ENCODE measurements at places on chromosomes 1 and 21.

DNA sequence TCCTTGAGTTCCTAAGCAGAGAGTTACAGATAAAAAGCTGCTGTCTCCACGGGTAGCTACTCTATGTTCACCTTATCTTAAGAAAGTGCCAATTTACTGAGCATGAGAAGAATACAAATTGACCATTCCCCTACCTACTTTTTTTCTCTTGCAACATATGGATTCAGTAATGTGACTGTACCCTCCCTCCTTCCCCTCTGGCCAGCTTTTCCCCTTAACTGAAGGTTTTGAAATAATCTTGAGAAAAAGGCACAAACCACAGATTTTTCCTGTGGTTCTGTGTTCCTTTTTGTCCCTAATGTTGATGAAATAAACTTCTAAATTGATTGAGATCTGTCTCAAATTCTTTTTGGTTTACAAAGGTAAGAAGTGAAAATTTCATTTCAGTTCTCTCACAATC, 2.6 kb upstream of the CD2 start:
- DNase-seq: no peak

DNA sequence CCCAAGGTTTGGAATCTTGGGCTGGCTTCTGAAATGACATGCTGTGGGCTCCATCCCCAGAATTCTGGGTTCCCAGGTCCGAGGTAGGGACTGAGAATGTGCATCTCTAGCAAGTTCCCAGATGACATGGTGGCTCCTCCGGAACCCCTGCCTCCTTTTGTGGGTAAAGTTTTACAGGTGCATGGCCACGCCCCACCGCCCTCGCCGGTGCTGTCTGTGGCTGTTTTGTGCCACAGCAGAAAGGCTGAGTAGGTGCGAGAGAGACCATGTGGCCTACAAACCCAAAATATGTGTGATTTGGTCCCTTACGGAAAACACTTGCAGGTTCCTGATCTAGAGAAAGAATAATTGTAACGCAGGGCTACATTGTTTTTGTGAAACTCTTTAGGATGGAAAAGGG, 30.9 kb downstream of the SKI start:
- peak; percentile 38 for DNase-seq

- no peak for DNase-seq
These were observed 75.8 kb downstream of the PGBD5 start for GRCh38 chr1:230350208-230350921.

GRCh38 chr1:24190983-24191461, 3.9 kb upstream of the IFNLR1 start:
- DNase-seq: no peak

DNA sequence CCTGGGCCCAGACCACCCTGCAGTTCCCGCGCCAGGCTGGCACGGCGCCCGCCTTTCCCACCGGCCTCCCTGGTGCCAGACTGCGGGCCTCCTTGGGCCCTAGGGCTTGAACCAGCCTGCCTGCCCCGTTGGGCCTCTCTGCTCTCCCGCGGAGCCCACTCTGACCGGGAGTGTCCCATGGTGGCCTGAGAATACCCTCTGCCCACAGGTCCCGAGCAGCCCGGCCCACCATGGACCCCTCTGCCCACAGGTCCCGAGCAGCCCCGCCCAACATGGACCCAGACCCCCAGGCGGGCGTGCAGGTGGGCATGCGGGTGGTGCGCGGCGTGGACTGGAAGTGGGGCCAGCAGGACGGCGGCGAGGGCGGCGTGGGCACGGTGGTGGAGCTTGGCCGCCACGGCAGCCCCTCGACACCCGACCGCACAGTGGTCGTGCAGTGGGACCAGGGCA, 7.9 kb downstream of the MIB2 start:
- DNase-seq: no peak

DNA sequence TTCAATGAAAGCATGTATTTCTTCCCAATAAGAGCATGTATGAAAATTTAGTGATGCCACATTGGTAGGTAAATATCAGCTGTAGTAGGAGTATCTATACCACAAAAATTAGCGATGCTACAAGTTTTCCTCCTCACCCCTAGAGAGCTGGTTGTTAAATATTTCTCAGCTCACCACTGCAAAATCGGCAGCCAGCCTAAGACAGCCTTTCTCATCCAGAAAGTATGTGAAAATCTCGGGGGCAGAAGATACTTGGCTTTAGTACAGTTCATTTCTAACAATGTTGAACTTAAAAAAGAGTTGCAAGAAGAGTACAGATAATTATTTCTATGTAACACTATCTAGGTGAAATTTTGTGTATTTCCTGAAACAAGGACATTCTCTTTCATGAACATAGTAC, 235.4 kb downstream of the TPR start:
- no peak for DNase-seq

DNA sequence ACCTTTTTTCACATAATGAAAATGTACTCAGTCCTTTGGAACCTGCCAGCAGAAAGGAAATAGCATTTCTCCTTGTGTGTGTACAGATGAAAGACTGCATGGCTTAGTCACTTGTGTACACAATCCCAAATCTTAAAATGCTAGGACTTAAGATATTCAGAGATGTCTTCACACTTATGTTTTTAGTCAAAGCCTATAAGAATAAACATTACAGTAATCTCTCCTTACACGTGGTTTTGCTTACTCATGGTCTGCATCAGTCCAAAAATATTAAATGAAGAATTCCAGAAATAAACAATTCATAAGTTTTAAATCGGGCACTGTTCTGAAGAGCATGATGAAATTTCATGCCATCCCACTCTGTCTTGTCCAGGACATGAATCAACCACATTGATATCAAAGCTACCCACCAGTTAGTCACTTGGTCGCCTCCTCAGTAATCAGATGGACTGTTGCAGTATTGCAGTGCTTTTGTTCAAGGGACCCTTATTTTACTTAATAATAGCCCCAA, 75.7 kb upstream of the RRP15 start:
- no peak for DNase-seq

DNA sequence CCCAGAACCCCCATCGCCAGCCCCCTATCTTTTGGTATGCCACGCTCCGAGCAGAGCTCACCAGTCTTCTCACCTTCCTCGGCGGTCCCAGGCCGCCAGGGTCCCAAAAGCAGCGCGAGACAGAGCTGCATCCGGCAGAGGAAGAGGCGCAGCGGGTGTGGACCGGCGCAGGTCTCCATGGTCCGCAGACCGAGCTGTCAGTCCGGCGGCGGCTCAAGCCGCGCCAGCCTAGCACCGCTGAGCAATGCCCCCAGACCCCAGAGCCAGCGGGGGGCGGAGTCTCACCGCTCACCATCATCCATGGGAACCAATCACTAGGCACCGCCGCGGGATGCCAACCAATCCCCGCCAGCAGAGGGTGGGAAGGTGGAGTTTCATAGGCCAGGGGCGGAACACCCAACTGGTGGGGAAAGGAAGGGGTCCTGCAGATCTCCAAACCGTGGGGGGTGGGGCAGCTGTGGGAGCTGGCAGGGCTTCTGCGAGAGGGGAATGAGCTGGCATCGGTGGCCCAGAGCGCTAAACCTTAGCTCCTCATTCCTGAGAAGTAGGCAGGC, at the start of gene EPHA10:
TSS of gene EPHA10 (minus strand) at position 233 of the 554 bp plus-strand sequence. CDS start at position 179, 54 bp downstream.
- no peak for DNase-seq

Data from stimulated activated CD8-positive, alpha-beta memory T cell treated with anti-CD3 and anti-CD28 coated beads, Interleukin-4, amount 100 ng/mL, for 1 hour (primary cell).